ENCODE measurements at places on chromosomes 12 and 14. TPM values are rescaled to one million over a fixed set of nuclear protein-coding genes. Genes with fewer than 3 reads are reported as not detected.
A peak's percentile ranks its signal among the peaks of the same experiment; 100 is the strongest.

Gene SLC5A8
- not detected for total RNA-seq

Gene KLRB1
- total RNA-seq, result 1.5 TPM

GRCh38 chr12:48157889-48158370 lies 615 bp upstream of the ASB8 start:
- DNase-seq, result no peak
- H3K4me3 ChIP-seq, result peak overlapping the region; percentile 81
- H3K27me3 ChIP-seq, result peaks cover 7% of the 10 kb centered on the region
- H3K36me3 ChIP-seq, result peaks cover 3% of the 10 kb centered on the region
- peaks cover 18% of the 10 kb centered on the region for H3K4me1 ChIP-seq
- H3K27ac ChIP-seq, result peak overlapping the region; percentile 81

DNA sequence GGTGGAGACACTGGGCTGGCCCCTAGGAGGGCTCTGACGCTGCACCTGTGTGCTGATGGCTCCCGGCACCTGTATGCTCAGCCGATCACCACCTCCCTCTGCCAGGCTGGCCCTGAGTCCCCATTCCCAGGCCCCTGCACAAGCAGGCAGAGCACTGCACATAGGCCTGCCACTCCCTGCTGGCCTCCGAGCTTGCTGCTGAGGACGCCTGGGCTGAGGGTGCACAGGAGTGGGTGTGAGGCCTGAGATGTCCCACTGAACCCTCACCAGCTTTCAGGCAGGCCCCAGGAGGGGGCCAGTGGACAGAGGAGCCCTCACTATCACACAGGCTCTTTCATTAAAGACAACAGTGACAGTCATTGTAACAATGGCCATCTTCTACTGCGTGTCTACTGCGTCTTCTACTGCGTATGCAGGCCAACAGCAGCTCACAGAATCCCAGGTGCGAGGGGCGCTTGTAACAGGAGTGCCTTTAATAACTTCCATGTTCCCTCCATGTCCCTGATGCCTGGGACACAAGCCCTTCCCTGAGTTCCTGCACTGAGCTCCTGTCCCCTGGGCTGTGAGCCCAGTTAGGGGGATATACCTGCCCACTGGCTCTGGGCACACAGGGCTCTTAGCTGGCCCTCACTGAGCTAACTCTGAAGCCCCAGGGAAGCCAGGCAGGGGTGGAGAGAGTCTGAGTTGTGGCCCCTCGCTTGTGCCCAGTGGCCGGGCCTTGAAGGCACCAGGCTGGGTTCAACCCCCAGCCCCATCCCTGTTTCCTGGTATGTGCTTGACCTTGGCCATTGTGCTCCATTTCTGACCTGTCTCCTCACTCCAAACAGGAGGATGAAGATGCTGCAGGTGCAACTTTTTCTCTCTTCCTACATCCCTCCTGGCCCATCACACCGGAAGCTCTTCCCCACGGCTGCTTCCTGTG lies 71.3 kb downstream of the PRIMA1 start:
- H3K36me3 ChIP-seq, result no peaks in the 10 kb centered on the region
- H3K27me3 ChIP-seq, result peaks cover 25% of the 10 kb centered on the region
- H3K27ac ChIP-seq, result no peak overlapping the region
- peak; percentile 90 for DNase-seq

GRCh38 chr14:94048691-94049624 lies 22.8 kb downstream of the OTUB2 start:
- H3K4me3 ChIP-seq, result no peak overlapping the region
- H3K27ac ChIP-seq, result no peak overlapping the region
- peak; percentile 60 for DNase-seq
- peaks cover 100% of the 10 kb centered on the region for H3K36me3 ChIP-seq
- H3K27me3 ChIP-seq, result no peaks in the 10 kb centered on the region

GRCh38 chr12:75591628-75592027 lies 80.2 kb upstream of the KRR1 start:
- no peak overlapping the region for H3K4me3 ChIP-seq
- no peak overlapping the region for H3K27ac ChIP-seq
- no peaks in the 10 kb centered on the region for H3K4me1 ChIP-seq
- no peaks in the 10 kb centered on the region for H3K27me3 ChIP-seq
- no peak for DNase-seq

- H3K27ac ChIP-seq, result no peak overlapping the region
- H3K4me3 ChIP-seq, result no peak overlapping the region
- DNase-seq, result no peak
- H3K4me1 ChIP-seq, result no peaks in the 10 kb centered on the region
- H3K36me3 ChIP-seq, result no peaks in the 10 kb centered on the region
Observed at GRCh38 chr12:526089-526488, 66.3 kb downstream of the B4GALNT3 start.

DNA sequence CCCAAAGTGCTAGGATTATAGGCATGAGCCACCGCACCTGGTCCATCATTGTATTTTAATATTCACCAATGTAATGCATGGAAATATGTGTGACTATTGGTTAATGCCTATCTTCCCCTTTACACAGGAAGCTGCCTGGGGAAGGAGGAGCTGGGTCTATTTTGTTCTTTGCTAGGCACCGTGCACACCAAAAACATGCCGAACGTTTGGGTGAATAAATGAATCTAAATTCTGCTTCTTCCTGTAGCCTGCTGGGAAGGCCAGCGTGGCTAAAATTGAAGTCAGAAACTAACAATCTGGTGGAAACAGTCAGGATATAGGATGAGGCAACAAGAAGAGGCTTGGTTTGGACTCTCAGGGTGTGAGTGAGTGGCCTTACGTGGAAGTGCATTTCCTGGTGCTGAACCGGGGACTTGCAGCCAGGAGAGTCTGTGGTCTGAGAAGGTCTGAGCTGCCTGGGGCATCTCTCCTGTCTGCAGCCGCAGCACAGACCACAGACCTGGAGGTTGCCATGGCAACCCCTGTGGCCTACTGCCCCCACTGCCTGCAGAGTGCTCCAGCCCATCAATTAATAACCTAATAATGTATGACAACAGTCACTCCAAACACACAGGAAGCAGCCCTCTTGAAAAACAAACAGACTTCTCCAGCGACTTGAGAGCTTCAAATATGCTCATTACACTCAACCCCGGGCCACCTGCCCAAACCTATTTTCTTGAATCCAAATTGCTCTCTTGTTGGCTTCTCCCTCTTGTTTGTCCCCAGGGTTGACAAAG lies 5.5 kb upstream of the GPR68 start:
- H3K27me3 ChIP-seq, result no peaks in the 10 kb centered on the region
- no peak overlapping the region for H3K4me3 ChIP-seq
- no peaks in the 10 kb centered on the region for H3K36me3 ChIP-seq
- peak overlapping the region; percentile 3 for H3K27ac ChIP-seq

Measured in esophagus muscularis mucosa (tissue), 4 donors.